Activated T-helper 2 cell treated with anti-CD3 and anti-CD28 coated beads, Interferon-gamma antibody, Interleukin-2, Interleukin-4, amounts not matched to agents 10 μg/mL and 5 μg/mL and 100 μg/mL, durations not matched to agents 14 hours and 24 hours and 36 hours (primary cell): ENCODE measurements at places on chromosomes 12 and 14. TPM values are rescaled to one million over a fixed set of nuclear protein-coding genes. Genes with fewer than 3 reads are reported as not detected.

DNA sequence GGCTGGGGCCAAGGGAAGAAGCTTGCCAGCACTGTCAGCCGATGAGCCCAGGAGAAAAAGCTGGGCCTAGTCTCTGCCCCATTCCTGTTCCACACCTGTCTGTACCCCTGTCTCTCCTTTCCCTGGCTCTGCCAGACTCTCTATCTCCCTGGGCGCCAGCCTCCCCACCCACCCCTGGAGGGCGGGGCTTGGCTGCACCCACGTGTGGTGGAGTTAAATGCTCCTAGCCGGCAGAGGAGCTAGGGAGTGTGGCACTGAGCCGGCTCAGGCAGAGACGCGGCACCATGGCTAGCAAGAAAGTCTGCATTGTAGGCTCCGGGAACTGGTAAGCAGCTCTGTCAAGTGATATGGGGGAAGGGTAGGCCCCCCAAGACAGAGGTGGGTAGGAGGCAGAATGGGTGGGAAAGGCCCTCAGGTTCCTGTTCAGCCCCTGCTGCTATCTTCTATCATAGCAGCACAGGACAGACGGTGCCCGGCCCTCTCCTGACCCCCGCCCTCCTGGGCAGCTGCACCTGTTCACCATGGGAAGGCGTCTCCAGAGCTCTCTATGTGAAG is at the start of gene GPD1:
TSS of gene GPD1 (plus strand) at position 242 of the 555 bp plus-strand sequence. CDS start at position 285, 43 bp downstream.
- H3K27ac ChIP-seq, result no peak within 1 kb of the TSS
- peaks cover 27% of the 10 kb centered on the region for H3K36me3 ChIP-seq
- no peak within 1 kb of the TSS for H3K4me3 ChIP-seq
- H3K27me3 ChIP-seq, result no peaks in the 10 kb centered on the region
- no peak for DNase-seq
- peaks cover 5% of the 10 kb centered on the region for H3K4me1 ChIP-seq

DNA sequence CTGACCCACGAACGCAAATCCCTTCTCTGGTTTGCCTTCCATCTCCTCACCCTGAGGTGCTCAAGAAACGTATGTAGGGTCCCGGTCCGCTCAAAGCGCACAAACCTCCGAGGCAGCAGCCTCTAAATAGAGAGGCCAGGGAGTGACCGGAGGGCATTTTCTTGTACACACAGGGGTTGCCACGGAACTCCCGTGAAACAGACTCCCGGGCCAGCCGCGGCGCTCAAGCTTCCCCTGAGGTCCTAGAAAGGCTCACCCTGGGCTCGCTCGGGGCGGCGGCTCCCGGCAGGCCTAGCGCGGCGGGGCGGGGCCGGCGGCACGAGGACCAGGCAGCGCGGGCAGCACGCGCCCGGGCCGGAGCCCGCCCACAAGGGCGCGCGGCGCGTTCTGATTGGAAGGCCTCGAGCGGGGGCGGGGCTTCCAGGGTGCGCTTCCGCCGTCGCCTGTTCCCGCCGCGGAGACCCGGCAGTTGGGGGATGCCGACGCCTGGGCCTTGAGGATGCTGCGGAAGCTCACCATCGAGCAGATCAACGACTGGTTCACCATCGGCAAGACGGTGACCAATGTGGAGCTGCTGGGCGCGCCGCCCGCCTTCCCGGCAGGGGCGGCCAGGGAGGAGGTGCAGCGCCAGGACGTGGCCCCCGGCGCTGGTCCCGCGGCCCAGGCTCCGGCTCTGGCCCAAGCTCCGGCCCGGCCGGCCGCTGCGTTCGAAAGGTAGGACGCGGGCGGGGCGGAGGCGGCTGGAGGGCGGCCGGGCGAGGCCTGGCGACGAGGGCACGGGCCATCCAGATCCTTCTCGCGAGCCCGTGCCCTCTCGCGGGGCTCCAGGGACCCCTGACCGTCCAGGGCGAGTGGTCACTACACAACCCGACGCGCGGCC is at the start of gene TDRD9:
TSS of gene TDRD9 (plus strand) at position 446 of the 880 bp plus-strand sequence. CDS start at position 500, 54 bp downstream.
- no peak within 1 kb of the TSS for H3K4me3 ChIP-seq
- H3K27ac ChIP-seq, result no peak within 1 kb of the TSS
- peaks cover 3% of the 10 kb centered on the region for H3K4me1 ChIP-seq
- DNase-seq, result no peak

DNA sequence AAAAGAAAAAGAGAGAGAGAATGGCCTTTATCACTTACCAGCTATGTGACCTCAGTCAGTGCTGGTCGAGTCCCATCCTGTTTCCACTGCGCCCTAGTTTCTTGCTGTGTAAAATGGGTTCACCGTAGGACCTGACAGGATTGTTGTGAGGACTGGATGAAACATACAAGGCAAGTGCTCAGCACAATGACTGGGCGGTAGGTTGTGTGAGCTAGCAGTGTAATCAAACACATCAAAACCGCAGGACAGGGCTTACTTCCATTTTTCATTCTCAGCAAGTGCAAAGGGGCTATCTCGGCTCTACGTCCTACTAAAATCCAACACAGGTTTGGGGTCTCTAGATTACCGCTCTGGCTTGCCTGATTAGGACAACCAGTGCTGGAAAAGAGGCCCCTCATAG is 36.4 kb upstream of the ATXN2 start:
- H3K4me3 ChIP-seq, result no peak overlapping the region
- peaks cover 8% of the 10 kb centered on the region for H3K4me1 ChIP-seq
- DNase-seq, result no peak
- no peaks in the 10 kb centered on the region for H3K27me3 ChIP-seq
- peaks cover 6% of the 10 kb centered on the region for H3K36me3 ChIP-seq

NDUFA12 gene
- 117 and 118 TPM in 2 replicates for total RNA-seq

ISCU gene
- total RNA-seq, result 62.9 and 63.5 TPM in 2 replicates

DNA sequence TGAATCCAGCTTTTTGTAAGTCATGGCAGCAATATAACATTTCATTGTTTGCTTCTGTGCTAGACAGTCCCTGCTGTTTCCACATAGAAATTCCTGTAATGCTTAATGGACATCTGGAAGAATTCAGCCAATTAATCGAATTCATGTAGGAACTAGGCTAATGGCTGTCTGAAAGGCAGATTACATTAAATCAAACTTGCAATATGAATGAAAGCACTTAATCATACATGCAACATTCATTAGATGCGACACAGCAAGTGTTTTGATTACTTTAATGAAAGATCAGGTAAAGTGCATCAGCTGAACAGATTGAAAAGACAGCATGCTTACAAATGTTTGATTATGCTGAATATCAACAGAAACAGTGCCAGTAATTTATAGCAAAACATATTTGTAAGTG is 24.1 kb upstream of the INSM2 start:
- H3K27ac ChIP-seq, result no peak overlapping the region
- H3K4me1 ChIP-seq, result no peaks in the 10 kb centered on the region
- H3K36me3 ChIP-seq, result no peaks in the 10 kb centered on the region
- DNase-seq, result no peak
- no peak overlapping the region for H3K4me3 ChIP-seq

OTOGL gene
- total RNA-seq, result 0.16 TPM in 1 of 2 replicates, not detected in the other

- H3K4me3 ChIP-seq, result no peak overlapping the region
- no peaks in the 10 kb centered on the region for H3K36me3 ChIP-seq
- H3K4me1 ChIP-seq, result peaks cover 8% of the 10 kb centered on the region
Measured at GRCh38 chr12:94534774-94535509, 75.3 kb upstream of the CEP83 start.

DNA sequence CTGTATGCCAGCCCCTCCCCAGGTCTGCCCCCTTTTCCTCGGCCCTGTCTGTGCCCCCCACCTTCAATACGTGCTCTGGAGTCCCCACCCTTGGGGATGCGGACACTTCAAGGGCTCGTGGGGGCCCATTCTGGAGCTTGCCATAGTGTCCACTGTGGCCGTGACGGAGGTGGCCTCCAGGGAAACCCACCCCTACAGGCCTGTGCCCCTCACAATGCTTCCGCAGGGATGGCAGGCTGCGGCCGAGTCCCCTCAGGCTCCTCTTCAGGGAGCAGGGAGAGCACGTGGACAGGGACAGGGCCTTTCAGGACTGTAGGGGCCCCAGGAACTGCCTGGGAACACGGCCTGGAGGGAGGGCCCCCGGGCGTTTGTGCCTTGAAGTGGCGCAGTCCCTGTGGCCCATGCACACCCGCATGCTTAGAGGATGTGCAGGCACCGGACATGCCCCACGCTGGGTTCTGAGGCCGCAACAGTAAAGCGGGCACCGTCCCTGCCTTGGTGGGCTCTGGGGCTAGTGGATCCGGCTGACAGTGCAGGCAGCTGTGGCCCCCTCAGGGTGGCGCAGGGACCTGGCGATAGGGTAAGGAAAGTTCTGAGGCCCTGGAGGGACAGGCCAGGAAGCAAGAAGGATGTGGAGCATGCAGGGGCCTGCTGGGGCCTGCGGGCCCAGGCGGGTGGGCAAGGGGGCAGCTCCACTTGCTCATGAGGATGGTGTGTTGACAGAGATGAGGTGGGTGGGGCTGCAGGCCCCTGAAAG is 209.0 kb upstream of the RTL1 start:
- H3K36me3 ChIP-seq, result no peaks in the 10 kb centered on the region
- no peak for DNase-seq
- no peak overlapping the region for H3K27ac ChIP-seq
- H3K4me1 ChIP-seq, result no peaks in the 10 kb centered on the region
- no peak overlapping the region for H3K4me3 ChIP-seq

DNA sequence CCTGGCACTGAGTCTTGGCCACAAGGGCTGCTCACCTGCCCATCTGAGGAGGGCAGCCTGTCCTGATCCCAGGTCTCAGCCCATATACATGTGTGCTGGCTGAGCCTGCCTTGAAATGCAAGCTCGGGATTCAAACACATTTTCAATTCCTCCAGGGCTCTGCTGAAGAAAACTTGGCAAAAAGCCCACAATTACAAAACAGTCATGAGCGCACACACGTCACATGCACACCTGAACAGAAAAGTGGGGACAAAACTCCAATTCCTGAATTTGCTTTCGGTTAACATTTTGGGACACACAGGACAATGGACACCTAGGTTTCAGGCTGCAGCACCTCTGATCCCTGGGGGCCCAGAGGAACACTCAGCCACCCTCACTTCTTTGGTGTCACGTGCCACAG is 113.9 kb downstream of the RBM19 start:
- H3K4me1 ChIP-seq, result no peaks in the 10 kb centered on the region
- no peak overlapping the region for H3K27ac ChIP-seq
- H3K36me3 ChIP-seq, result peaks cover 3% of the 10 kb centered on the region

PSMA3 gene
- total RNA-seq, result 407 and 425 TPM in 2 replicates

DNA sequence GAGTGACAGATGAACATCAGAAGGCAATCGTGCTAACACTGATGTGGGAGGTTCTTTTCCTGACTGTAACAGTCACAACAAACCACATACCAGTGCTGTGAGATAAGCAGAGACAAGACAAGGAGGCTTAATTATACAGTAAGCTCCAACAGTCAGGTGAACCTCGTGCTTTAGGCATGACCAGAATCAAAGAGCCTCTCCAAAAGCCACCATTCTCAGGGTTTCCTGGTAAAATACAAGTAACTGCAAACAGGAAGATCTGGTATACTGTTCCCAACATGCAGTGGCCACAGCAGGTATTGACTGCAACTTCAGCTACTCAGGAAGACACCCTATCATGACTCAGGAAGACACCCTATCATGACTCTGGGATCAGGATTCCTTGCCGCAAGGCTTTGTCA is 47.3 kb upstream of the GTF2A1 start:
- no peak overlapping the region for H3K4me3 ChIP-seq
- H3K4me1 ChIP-seq, result peaks cover 13% of the 10 kb centered on the region
- peaks cover 21% of the 10 kb centered on the region for H3K27me3 ChIP-seq
- H3K27ac ChIP-seq, result no peak overlapping the region
- no peaks in the 10 kb centered on the region for H3K36me3 ChIP-seq
- no peak for DNase-seq

DNA sequence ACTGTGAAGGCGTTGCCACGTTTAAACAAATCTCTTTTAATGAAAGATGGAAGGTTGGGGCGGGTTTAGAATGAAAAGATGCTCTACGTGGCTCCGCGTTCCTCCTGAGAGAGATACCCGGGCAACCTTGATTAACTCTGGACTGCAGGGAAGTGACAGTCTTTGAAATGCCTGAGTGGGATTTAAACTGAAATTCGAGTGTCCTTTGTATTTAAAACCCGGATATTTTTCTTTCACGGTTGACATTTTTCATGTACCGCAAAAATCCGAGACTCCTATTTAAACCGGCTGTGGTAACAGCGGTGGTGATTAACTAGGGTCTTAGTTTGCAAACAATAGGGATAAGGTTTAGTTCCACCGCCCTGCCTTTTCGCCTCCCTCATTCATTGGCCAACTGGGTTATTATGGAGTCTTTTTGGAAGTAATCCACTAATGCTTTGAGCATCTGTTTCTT is 707 bp downstream of the G2E3 start:
- peak overlapping the region; percentile 99 for H3K4me3 ChIP-seq
- H3K27me3 ChIP-seq, result no peaks in the 10 kb centered on the region
- H3K27ac ChIP-seq, result peak overlapping the region; percentile 100
- H3K36me3 ChIP-seq, result peaks cover 34% of the 10 kb centered on the region
- H3K4me1 ChIP-seq, result peaks cover 28% of the 10 kb centered on the region

KRT73 gene
- total RNA-seq, result not detected in 2 replicates

KRT6A gene
- total RNA-seq, result not detected in 2 replicates

DEPDC4 gene
- total RNA-seq, result 1.7 and 1.8 TPM in 2 replicates

GRCh38 chr14:68807148-68807600 is 14.3 kb upstream of the ZFP36L1 start:
- peaks cover 1% of the 10 kb centered on the region for H3K4me1 ChIP-seq
- no peak overlapping the region for H3K27ac ChIP-seq
- H3K4me3 ChIP-seq, result no peak overlapping the region
- H3K27me3 ChIP-seq, result no peaks in the 10 kb centered on the region
- H3K36me3 ChIP-seq, result peaks cover 5% of the 10 kb centered on the region
- no peak for DNase-seq

DNA sequence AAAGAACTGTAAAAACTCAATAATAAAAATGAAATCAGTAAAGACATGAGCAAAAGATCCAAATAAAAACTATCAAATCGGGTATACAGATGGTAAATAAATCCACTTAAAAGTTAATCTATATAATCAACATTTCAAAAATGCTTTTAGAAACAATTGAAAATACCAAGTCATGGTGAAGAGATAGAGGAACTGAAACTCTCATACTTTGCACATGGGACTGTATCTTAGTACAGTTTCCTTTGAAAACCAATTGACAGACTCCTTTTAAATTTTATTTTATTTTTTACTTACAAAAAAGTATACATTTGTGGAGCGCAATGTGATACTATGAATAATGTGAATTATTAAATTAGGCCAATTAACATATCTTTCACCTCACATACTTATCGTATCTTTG is 98.6 kb upstream of the FAR2 start:
- peaks cover 6% of the 10 kb centered on the region for H3K27me3 ChIP-seq
- no peak overlapping the region for H3K4me3 ChIP-seq
- H3K4me1 ChIP-seq, result no peaks in the 10 kb centered on the region

GRCh38 chr12:51475543-51475942 is 50.9 kb downstream of the SLC4A8 start:
- peaks cover 3% of the 10 kb centered on the region for H3K36me3 ChIP-seq
- H3K27me3 ChIP-seq, result no peaks in the 10 kb centered on the region
- H3K4me3 ChIP-seq, result no peak overlapping the region
- DNase-seq, result no peak

PTPRR gene
- total RNA-seq, result not detected in 2 replicates

- H3K36me3 ChIP-seq, result peaks cover 21% of the 10 kb centered on the region
- H3K27me3 ChIP-seq, result no peaks in the 10 kb centered on the region
- DNase-seq, result no peak
Measured at GRCh38 chr14:39369029-39369428, 63.2 kb downstream of the FBXO33 start.

- H3K27ac ChIP-seq, result no peak overlapping the region
- DNase-seq, result no peak
- no peaks in the 10 kb centered on the region for H3K36me3 ChIP-seq
- H3K4me1 ChIP-seq, result no peaks in the 10 kb centered on the region
- H3K4me3 ChIP-seq, result no peak overlapping the region
- H3K27me3 ChIP-seq, result peaks cover 6% of the 10 kb centered on the region
Measured at GRCh38 chr14:78319406-78319805, 149.2 kb downstream of the NRXN3 start.

ALDH2 gene
- 0.11 and 0.34 TPM in 2 replicates for total RNA-seq

GRCh38 chr12:67517181-67517887 is 131.2 kb upstream of the DYRK2 start:
- H3K27me3 ChIP-seq, result peaks cover 10% of the 10 kb centered on the region
- peaks cover 25% of the 10 kb centered on the region for H3K4me1 ChIP-seq
- H3K4me3 ChIP-seq, result no peak overlapping the region
- no peak for DNase-seq
- H3K27ac ChIP-seq, result no peak overlapping the region
